ENCODE measurements at places on chromosomes 12 and 14.
A peak's percentile ranks its signal among the peaks of the same experiment; 100 is the strongest.

DNA sequence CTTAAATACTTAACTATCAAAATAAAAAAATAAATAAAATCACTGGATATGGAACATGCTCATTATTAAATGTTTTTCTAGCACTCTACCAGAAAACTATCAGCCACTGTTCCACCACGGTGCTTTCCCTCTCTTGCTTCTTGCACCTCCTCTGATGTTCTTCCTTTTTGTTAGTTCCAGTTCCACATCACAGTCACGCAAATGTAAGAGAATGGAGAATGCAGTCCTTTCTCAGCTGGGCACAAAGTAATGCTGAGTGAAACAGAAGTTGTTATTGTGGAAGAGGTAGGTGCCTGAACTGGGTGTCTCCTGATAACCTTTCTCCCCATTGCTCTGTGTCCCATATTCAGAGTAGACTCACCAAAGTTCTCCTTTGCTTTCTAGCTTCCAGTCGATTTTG is 1116.9 kb upstream of the TMEM132C start:
- no peaks in the 10 kb centered on the region for H3K4me1 ChIP-seq
- no peaks in the 10 kb centered on the region for H3K27me3 ChIP-seq
- H3K4me3 ChIP-seq, result no peak overlapping the region
- H3K36me3 ChIP-seq, result no peaks in the 10 kb centered on the region

DNA sequence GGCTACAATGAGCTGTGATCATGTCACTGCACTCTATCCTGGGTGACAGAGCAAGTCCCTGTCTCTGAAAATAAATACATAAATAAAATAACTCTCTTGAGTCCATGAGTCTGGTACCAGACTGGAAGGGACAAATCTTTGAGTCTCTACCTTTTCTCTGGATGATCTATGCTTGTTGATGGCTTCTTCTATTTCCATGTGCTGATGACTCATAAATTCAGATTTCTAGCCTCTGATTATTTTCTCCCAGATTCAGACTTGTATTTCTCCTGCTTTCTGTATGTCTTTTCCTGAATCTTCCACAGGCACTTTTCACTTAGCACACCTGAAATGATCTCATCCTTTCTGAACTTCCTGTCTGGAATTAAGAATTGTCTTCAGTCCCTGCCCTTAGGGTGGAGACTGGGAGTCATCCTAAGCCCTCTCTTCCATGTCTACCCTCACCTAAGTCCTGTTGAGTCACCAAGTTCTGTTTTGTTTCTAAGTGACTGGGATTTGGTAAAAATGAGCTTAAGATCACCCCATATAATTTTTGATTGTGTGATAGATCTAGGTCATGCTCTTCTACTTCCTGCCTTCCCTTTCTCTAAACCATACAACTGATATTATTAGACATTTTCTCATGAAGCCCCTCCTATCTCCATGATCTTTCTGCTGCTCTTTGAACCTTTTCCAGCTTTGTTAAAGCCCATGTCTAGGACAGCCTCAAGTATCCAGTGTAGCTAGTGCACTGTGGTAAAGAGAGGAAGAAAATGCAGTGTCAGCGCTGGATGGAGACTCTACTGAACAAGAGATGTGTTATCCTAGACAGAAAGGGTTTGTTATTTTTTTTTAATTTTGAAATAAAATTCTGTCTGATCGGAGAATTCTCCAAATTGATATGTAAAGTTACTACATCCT is 13.1 kb downstream of the AKAP6 start:
- peaks cover 23% of the 10 kb centered on the region for H3K4me1 ChIP-seq
- H3K27ac ChIP-seq, result no peak overlapping the region
- H3K4me3 ChIP-seq, result no peak overlapping the region
- DNase-seq, result no peak
- H3K27me3 ChIP-seq, result no peaks in the 10 kb centered on the region

DNA sequence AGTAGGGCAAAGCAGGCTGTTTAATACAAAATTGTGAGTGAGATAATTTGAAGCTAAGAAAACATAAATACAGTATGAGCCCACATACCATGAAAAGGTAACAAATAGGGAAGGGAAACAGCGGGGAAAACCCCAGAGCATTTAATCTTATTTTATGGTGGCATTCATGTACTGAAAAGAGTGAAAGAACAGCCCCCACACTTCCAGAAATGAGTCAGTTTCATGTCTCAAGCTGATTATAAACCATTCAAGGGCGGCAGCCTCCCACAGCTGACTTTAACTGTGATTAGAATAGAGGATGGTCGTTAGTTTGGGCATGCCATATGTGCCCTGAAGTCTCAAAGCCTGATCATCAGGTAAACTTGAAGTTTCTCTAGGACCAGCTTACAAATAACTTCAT is 64.5 kb downstream of the FOXG1 start:
- no peaks in the 10 kb centered on the region for H3K4me1 ChIP-seq
- no peak for DNase-seq
- H3K36me3 ChIP-seq, result peaks cover 2% of the 10 kb centered on the region
- no peak overlapping the region for H3K27ac ChIP-seq
- H3K27me3 ChIP-seq, result peaks cover 13% of the 10 kb centered on the region

- peaks cover 16% of the 10 kb centered on the region for H3K27me3 ChIP-seq
- H3K4me3 ChIP-seq, result no peak overlapping the region
- no peak for DNase-seq
These were observed 32.6 kb downstream of the PTPRB start for GRCh38 chr12:70604662-70605061.

DNA sequence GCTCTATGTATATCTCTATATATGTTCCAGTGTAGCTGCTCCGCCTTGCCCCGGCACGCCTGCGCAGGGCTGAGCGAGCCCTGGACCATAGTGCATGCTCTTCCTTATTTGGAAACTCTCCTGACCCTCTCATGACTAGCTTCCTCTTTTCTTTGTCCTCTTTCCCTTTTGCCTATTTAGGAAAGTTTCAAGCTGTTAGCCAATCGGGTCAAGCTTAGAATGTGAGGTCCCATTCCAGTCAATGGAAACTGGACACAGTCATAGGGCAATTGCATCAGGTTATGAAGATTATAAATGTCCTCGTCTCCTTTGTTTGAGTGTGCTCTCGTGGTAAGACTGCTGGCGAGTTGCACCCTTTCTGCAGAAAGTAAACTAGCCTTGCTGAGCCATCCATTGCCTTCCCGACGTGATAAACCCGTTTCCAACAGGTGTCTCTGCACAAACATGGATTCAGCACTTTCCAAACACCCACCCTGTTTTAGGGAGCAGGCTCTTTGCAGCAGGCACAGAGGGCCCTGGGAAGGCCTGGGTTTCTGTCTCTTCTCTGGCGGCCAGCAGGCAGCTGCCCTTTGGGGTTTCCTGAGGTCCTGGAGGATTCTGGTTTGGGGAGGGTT is 30.9 kb downstream of the CCDC92 start:
- H3K4me1 ChIP-seq, result peaks cover 30% of the 10 kb centered on the region
- no peak for DNase-seq
- no peak overlapping the region for H3K4me3 ChIP-seq
- H3K27me3 ChIP-seq, result peaks cover 10% of the 10 kb centered on the region
- peaks cover 25% of the 10 kb centered on the region for H3K36me3 ChIP-seq

DNA sequence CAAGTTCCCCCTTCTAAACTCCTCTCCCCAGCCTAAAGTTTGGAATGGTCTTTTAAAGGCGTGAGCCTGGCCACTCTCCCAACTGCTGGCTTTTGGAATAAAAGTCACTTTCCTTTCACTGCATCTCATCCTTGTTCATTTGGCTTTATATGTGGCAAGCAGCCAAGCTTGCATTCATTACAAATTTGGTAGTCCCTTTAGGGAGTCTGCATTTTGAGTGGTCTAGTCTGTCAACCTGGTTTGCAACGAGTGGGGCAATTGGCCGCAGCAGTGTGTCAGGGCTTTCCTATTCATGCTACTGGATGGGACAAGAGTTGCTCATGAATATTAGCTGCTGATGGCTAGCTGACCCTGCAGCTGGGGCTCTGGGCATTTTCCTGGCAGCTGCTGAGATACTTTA is 57.0 kb downstream of the CATSPERB start:
- no peak overlapping the region for H3K27ac ChIP-seq
- H3K36me3 ChIP-seq, result peaks cover 8% of the 10 kb centered on the region
- no peak overlapping the region for H3K4me3 ChIP-seq
- H3K4me1 ChIP-seq, result no peaks in the 10 kb centered on the region

GRCh38 chr14:95026851-95027463 is 130.4 kb downstream of the DICER1 start:
- peaks cover 10% of the 10 kb centered on the region for H3K36me3 ChIP-seq
- DNase-seq, result no peak
- no peaks in the 10 kb centered on the region for H3K4me1 ChIP-seq
- H3K27me3 ChIP-seq, result peaks cover 2% of the 10 kb centered on the region

- DNase-seq, result peak; percentile 34
- H3K36me3 ChIP-seq, result no peaks in the 10 kb centered on the region
- H3K27me3 ChIP-seq, result no peaks in the 10 kb centered on the region
- peaks cover 40% of the 10 kb centered on the region for H3K4me1 ChIP-seq
These were observed 178.2 kb downstream of the BCL11B start for GRCh38 chr14:99093532-99094517.

GRCh38 chr12:128313931-128314330 is 47.0 kb downstream of the TMEM132C start:
- no peak overlapping the region for H3K4me3 ChIP-seq
- H3K27me3 ChIP-seq, result peaks cover under 1% of the 10 kb centered on the region
- H3K27ac ChIP-seq, result no peak overlapping the region

DNA sequence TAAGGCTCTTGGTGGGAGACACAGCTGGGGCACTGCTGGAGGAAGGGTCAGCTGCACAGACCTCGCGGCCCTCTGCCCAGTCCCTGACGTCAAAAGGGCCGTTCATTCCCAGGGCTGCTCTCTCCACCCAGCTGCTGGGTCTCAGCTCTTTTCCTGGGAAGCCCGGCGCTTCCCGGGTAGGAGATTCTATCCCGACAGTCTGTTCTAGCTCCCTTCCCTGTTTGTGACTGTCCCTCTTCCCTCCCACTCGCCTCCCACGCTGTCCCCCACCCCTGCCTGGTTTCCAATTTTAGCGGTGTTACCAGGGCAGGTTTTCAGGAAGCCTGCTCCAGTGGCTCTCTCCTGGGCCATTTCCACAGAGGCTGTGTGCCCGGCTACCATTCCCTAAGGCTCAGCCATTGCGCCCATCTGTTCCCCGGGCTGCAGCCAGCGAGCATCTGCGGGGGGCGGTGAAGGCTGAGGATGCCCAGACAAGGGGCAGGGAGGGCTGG is 186.6 kb downstream of the CACNA1C start:
- no peak overlapping the region for H3K4me3 ChIP-seq
- H3K27me3 ChIP-seq, result no peaks in the 10 kb centered on the region
- peaks cover 7% of the 10 kb centered on the region for H3K4me1 ChIP-seq
- DNase-seq, result no peak
- H3K27ac ChIP-seq, result peak overlapping the region; percentile 54
- H3K36me3 ChIP-seq, result no peaks in the 10 kb centered on the region

DNA sequence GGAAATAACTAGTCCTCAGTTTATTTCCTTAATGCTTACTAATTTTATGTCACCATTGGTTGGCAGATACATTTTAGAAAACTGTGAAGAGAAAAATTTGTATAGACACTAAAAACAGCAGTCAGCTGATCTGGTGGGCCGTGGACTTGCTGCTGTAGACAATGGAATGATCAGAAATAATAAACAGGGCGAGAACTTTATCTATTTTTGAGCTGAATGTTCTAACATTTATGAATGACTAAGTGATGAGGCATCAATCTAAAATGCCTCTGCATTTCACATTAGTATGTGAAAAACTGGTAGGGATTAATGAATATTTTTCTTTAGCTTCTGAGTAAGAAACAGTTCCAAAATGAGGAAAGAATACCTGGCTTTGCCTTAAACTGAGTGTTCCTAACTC is 24.8 kb upstream of the PKP2 start:
- no peaks in the 10 kb centered on the region for H3K36me3 ChIP-seq
- H3K4me3 ChIP-seq, result no peak overlapping the region
- H3K27ac ChIP-seq, result no peak overlapping the region
- H3K4me1 ChIP-seq, result no peaks in the 10 kb centered on the region
- H3K27me3 ChIP-seq, result peaks cover 5% of the 10 kb centered on the region

GRCh38 chr14:64681796-64682710 is 22.2 kb upstream of the PLEKHG3 start:
- H3K27ac ChIP-seq, result peak overlapping the region; percentile 66
- H3K4me3 ChIP-seq, result no peak overlapping the region
- no peaks in the 10 kb centered on the region for H3K36me3 ChIP-seq
- peaks cover 4% of the 10 kb centered on the region for H3K27me3 ChIP-seq

- DNase-seq, result no peak
- peaks cover 15% of the 10 kb centered on the region for H3K27me3 ChIP-seq
- peaks cover 21% of the 10 kb centered on the region for H3K36me3 ChIP-seq
- peak overlapping the region; percentile 97 for H3K4me3 ChIP-seq
These were observed 1.8 kb downstream of the SPSB2 start for GRCh38 chr12:6871052-6871957.

DNA sequence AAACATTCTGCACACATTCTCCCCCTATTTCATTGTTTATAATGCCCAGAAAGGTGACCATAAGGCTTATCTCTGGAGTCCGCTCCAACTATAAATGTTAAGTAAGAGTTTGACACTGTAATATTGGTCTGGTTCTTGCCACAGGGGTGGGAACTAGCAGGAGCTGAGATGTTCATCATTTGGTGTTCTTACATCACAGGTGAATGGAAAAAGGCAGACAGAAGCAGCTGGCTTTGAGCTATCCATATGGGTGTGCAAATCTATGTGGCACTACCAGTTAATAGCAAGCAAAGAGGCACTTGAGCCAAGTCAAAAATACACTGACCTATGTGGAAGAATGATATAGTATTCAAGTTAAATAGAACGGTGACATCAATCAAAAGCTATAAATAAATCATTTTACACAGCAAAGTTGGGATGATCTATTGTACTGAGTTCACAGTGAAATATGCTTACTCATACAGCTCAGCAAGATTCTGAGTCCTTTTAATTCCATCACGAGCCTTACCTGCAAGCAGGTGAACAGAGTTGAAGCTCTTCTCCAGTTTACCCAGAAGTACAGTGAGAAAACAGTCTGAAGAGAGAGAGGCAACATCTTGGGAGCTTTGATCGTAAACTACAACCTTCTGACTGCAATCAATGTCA is 43.2 kb downstream of the DUSP16 start:
- DNase-seq, result no peak
- peak overlapping the region; percentile 68 for H3K4me3 ChIP-seq
- H3K27ac ChIP-seq, result no peak overlapping the region
- H3K27me3 ChIP-seq, result no peaks in the 10 kb centered on the region
- peaks cover 6% of the 10 kb centered on the region for H3K36me3 ChIP-seq

GRCh38 chr14:81385419-81385818 is 14.7 kb downstream of the STON2 start:
- no peaks in the 10 kb centered on the region for H3K27me3 ChIP-seq
- DNase-seq, result no peak

- no peak overlapping the region for H3K27ac ChIP-seq
- H3K4me1 ChIP-seq, result peaks cover 26% of the 10 kb centered on the region
- H3K27me3 ChIP-seq, result no peaks in the 10 kb centered on the region
- peaks cover 8% of the 10 kb centered on the region for H3K36me3 ChIP-seq
These were observed 154.5 kb downstream of the ZFP36L1 start for GRCh38 chr14:68638141-68638999.

- peaks cover 16% of the 10 kb centered on the region for H3K4me1 ChIP-seq
- H3K27me3 ChIP-seq, result no peaks in the 10 kb centered on the region
- H3K27ac ChIP-seq, result peak overlapping the region; percentile 30
- H3K4me3 ChIP-seq, result no peak overlapping the region
- DNase-seq, result no peak
- no peaks in the 10 kb centered on the region for H3K36me3 ChIP-seq
These were observed 791.6 kb downstream of the DIO2 start for GRCh38 chr14:79419571-79420327.
